ENCODE measurements at places on chromosomes 16 and 17. TPM values are rescaled to one million over a fixed set of nuclear protein-coding genes. Genes with fewer than 3 reads are reported as not detected.

DNA sequence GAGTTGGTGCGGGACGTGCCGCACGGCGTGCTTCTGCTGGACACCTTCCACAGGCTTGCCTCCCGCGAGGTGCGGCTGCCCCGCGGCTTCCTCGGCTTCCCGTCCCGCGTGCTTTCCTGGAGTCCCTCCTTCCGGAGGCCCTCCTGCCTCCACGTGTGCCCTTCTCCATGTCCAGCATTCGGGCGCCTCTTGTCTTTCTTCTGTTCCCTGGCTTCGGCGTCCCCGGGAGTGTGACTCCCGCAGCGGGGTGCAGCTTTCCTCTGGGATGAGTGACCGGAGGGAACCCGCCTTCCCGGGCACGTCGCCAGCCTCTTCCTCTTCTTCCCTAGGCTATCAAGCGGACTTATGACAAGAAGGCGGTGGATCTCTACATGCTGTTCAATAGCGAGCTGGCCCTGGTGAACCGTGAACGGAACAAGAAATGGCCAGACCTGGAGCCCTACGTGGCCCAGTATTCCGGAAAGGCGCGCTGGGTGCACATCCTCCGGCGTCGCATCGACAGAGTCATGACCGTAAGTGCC is 23.0 kb downstream of the DNAH2 start:
- DNase-seq, result no peak

Gene ZPBP2
- not detected for total RNA-seq

Gene SLC13A5
- total RNA-seq, result 1.8 TPM

DNA sequence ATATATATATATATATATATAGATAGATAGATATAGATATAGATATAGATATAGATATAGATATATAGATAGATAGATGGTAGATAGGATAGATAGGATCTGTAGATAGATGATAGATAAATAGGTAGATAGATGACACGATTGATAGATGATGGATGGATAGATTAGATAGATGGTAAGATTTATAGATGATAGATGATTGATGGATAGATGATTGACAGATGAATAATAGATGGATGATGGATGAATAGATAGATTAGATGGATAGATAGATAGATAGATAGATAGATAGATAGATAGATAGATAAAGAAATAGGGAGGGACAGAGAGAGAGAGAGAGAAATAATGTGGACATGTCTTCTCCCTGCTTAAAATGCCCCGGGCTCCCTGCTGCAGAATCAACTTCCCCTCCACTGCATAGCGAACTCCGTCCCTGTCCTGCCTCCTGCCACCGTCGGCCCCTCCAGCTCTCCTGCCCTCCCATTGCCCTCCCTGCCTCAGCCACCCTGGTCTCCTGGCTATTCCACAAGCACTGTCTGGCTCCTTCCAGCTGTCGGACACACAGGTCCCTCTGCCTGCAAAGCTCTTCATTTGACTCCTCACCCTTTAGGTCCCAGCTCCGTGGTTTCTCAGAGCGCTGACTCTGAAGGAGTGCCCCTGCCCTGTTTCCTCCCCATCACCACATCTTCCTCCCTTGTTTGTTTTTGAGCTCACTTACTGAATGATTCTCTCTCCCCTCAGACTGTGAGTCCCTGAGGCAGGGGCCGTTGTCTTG is 254.0 kb downstream of the KATNIP start:
- no peak for DNase-seq

DNA sequence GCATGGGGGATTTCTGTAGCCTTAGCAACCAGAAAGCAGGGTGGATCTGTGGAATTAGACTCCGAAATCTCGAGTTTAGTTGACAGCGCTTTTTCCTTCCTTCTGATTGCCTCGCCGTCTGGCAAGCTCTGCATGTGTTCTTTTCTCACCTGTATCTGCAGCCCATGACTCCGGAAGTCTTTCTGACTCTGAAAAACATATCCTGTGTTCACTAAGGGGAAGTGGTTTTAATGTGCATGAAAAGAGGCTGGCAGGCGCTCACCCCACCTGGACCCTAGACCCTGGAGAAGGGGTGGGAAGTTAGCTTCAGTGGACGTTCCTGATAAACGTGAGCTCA is 158.5 kb downstream of the RPTOR start:
- DNase-seq, result no peak

Gene ZFHX3
- total RNA-seq, result 0.90 TPM

DNA sequence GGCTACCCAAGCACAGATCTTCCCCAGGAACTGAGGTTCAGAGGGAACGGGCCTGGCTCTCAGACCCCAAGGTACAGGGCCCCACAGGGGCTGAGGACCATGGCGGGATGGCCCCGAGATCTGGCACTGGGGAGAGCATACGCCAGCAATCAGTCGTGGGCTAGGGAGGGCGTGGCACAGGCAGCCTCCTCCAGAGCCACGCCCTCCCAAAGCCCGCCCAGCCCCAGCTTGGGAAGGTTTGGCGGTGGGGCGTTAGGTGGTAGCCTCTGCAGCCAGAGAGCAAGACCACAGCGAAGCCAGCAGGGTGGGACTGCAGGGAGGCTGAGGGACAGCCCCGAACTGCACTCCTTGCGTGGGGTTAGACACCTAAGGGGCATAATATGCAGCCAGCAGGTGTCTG is 11.6 kb downstream of the WNT9B start:
- peak; percentile 82 for DNase-seq

DNA sequence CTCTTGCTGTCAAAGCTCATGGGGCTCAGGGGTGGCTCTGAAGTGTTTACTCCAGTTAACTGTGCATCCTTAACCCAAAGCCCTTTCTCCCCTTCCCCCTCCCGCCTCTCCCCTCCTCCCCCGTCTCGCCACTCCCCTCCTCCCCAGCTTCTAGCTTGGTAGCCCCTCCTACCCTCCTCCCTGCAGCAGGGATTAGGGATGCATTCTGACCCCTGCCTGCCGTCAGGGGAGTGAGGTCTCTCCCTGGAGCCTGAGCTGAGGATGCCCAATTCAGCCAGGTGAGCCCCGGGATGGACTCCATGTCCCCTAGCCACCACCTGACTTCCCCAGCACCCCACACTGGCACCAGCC is 1.6 kb downstream of the HS3ST6 start:
- DNase-seq, result no peak

DNA sequence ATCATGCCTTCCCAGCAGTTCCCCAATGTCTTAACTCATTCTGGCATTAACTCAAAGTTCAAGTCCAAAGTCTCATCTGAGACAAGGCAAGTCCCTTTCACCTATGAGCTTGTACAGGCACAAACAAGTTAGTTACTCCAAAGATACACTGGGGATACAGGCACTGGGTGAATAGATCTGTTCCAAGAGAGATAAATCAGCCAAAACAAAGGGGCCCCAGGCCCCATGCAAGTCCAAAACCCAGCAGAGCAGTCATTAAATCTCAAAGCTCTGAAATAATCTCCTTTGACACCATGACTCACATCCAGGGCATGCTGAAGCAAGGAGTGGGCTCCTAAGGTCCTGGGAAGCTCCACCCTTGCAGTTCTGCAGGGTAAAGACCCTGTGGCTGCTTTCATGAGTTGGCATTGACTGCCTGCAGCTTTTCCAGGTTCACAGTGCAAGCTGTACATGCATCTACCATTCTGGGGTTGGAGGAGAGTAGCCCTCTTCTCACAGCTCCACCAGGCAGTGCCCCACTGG is 332.2 kb upstream of the KIF2B start:
- no peak for DNase-seq

Gene HS3ST2
- total RNA-seq, result 4.5 TPM

DNA sequence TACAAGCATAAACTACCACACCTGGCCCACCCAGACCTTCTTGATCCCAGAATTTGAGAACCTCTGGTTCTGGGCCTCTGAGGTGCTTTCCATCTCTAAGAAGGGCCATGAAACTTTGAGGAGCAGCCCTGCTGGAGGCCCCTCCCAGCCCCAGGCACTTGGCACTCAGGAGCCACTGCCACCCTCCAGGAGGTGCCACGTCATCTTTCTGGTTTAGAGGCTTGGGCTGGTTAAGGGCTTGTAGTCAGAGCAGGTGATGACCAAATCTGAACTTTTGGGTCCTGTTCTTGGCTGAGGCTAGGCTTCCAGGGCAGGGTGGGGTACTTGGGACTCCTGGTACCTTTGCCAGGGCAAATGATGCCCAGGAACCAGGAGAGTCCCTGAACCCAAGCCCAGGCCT is 13.8 kb upstream of the DLX4 start:
- no peak for DNase-seq

DNA sequence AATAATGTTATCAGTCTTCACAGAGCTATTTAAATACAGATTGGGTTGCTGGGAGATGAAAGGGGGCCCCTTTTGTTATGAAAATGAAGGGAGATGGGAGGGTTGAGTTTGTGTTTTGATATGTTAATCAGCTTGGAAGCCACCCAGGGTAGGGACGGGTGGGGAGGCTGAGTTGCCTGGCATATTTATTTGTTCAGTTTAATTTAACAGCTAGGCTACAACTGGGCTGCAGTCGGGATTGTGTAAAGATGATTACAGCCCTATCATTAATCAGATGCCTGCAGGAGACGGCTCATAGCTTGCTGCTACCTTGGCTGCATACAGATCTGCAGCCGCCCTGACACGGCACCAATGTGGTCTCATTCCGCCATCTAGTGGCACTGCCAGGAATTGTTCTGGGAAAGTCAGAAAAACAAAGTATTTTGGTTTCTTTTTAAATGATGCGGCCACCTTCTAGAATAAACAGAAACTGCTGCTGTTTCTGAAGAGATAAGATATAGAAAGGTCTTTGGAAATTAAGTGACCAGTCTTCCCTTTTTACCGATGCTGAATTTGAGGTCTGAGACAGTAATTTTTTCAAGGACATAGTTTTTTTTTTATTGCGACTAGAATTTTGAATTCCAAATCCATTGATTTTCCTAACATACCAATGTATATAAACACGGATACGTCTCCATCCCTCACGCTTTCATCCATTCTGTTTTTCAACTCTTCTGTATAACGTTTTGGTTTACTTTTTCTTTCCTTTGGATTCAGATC is 458.0 kb upstream of the ASIC2 start:
- peak; percentile 47 for DNase-seq

Gene SLC16A11
- 0.67 TPM for total RNA-seq

Gene HOXB6
- not detected for total RNA-seq
